NCI-H460 (cell line): ENCODE measurements at places on chromosomes 16 and 17.

GRCh38 chr17:63178530-63178929, 212.5 kb downstream of the TANC2 start:
- DNase-seq = no peak

DNA sequence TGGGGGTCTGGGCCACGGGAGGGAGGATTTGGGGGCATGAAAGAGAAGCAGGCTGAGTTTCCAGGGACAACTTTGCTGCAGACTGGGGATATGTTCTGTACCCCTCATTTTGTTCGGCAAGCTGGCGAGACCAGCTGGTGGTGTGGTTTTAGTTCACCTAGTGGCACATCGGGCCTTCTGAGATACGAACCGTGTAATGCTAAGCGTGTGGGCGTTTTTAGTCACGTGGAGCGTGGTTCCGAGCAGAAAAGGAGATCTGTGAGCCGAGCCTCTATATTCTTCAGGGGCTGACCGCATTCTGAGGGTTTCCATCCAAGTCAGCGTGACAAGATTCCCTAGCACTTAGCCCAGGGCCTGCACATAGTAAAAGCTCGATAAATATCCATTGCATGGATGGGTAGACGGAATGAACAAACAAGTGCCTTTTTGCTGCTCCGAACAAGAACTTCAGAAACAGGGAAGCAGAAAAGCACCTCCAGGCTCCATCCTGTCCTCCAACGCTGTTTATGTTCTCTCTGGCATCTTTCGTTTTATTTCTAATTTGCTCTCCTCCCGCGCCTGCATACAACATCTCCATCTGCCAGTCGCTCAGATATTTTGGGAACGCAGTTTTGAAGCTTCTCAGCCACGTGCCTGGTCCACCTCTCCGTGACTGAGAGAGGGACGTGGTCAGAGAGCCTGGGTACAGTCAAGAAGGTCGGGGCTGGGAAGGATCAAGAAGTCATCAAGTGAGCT, 5.8 kb downstream of the SYT17 start:
- no peak for DNase-seq

- DNase-seq = no peak
Measured at GRCh38 chr16:4580250-4580649, 24.1 kb downstream of the C16orf96 start.

DNA sequence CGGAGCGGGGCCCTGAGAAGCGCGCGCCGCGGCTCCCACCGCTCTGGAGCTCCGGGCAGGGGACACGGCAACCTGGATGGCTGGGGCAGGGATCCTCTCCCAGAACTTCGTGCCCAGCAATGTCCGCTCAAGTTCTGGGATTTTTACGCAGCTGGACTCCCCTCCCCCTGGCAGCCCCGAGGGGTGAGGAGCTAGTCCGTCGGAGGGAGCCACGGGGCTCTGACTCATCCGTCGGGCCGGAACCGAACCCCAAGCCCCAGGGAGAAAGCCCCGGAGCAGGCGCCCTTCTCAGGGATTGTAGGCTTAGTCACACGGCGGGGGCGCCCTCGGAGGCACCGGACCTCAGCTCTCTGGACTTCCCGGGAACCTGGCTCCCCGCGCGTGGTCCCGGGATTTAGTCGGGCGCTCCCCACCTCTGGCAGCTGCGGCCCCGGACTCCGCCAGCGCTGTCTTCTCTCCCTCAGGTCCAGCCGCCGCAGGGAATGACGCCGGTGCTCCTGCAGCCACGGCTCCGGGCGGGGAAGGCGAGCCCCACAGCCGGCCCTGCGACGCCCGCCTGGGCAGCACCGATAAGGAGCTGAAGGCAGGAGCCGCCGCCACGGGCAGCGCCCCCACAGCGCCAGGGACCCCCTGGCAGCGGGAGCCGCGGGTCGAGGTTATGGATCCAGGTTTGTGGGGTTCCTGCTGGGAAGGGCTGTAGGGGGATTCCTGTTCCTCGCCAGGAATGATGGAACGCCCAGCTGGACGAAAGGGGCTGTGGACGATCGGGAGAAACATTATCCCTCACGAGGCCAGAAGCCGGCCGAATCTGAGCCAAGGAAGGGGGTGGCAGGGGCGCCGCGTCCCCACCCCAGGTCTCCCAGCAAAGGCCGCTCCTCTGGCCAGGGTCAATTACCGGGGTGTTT, 830 bp downstream of the SPHK1 start:
- DNase-seq = peak; percentile 34

GRCh38 chr17:61567045-61567802, 23.8 kb downstream of the NACA2 start:
- DNase-seq = no peak

DNA sequence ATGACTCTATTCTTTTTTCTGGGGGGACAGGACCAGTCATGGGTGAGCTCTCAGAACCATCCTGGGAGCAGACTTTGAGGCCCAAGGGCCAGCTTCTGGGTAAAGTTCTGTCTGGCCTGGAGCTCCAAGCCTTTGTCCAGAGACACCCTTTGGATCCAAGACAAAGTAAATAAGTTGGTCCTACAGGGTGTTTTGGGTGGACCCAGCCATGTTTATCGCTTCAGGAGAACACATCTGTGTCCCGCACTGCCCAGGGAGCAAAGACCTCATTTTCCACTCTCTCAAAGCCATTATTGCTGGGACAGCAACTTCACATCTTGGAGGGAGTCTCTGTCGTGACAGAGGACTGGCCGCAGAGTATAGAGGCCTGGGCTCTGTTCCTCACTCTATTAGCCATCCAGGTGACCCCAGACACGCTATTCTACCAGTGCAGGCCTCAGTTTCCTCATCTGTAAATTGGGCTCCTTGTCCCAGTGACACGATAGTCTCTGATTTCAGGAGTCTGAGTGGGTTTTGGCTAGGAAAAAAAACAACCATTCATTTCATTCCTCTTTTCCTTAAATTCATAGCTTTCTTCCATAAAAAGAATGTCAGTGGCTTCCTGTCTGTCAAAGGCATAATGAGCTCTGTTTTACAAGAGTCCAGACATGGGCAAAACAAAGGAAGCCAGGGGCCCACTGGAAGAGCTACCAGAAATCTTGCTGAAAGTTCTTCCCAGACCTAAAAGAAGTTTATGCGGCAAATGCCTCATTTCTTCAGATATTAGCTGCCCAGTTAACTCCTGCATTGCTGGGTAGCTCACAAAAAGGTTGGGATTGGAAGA, 62.4 kb downstream of the PECAM1 start:
- DNase-seq = no peak

DNA sequence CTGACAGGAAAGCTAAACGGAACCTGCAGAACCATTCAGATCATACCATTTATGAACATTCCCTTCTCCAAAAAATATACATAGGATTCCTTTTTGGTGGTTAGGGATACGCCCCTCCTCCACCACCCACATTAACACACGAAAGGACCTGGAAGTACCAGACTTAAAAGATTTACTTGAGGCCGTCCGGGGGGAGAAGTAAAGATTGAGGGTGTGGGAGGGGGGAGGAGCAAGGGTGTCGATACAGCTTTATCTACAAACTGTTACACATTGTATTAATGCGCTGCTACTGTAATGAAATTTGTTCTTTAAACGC, 537 bp downstream of the PALB2 start:
- no peak for DNase-seq

DNA sequence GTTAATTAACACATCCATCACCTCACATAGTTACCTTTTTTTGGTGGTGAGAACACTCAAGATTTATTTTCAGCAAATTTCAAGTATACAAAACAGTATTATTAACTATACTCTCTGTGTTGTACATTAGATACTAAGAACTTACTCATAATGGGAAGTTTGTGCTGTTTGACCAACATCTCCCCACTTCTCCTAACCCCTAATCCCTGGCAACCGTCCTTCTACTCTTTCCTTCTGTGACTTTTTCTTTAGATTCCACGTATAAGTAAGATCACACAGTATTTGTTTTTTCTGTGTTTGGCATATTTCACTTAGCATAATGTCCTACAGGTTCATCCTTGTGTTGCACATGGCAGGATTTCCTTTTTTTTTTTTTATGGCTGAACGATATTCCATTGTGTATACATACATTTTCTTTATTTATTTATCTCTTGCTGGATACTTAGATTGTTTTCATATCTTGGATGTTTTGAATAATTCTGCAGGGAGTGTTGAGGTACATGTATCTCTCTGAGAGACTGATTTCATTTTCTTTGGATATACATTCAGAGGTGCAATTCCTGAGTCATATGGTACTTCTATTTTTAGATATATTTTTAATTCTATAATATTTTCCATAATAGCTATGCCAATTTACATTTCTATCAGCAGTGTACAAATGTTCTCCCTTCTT, 19.0 kb downstream of the PPM1D start:
- DNase-seq = no peak

- DNase-seq = no peak
Measured at GRCh38 chr16:3842994-3843393, 37.5 kb downstream of the CREBBP start.

DNA sequence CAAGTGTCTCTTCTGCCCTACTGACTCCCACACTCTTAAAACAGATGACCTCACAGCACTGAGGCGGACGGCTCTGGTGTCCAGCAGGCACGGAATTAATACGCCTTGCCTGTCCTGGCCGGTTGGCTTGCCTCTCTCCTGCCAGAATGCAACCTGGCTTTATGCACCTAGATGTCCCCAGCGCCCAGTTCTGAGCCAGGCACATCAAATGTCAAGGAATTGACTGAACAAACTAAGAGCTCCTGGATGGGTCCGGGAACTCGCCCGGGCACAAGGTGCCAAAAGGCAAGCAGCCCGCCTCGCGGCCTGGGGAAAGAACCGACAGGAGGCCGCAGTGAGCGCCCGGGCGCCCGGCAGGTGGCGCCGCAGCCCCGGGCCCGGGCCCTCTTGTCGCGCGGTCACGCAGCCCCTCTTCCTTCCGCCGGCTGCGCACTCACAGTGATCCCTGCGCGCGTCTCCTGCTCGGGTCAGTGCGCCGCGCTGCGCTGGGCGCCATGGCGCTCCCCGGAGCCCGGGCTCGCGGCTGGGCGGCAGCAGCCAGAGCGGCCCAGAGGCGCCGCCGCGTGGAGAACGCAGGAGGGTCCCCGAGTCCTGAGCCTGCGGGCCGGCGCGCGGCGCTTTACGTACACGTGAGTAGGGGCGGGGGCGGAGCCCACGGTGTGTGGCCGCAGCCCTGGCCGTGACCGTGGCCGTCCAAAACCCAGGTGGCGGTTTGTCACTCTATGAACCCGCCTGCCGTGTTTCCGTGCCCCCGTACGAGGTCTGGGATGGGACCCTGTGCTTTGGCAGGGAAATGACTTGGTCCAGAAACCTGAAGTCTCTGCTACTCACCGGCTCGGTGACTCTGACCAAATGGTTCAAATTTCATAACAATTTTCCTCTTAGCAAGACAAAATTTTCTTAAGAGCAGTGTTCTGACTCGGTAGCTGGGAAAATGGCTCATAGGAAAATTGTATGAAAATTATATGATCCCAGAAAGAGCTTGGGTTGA, at the start of gene RSAD1:
RSAD1 (plus strand) TSS at position 470 of the 991 bp plus-strand sequence; CDS start at position 495, 25 bp downstream.
- DNase-seq = peak; percentile 86

- no peak for DNase-seq
Measured at GRCh38 chr17:78806451-78806850, 24.4 kb upstream of the CYTH1 start.

DNA sequence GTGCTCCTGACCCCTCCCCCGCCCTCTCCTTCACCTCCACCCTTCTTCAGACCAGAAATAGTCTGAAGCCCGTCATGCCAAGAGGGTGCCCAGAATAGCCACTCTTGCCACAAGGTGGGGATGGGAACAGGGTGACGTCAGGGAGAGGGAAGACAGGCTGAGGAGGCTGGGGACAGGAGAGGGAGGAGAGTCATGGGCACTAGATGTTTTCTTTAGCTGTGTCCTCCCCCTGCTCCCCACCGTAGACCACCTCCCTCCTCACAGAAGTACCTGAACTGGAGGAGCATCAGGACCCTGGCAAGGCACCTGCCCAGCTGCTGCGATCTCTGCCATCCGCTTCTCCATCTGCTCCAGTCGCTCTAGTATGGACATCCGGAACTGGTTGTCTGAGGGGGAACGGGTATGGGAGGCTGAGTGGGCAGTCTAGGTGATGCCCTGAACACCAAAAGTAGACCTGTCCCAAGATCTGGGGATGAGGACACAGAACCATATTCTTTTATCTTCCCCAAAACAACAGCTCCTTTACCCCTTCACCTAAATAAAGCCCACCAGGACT, 6.6 kb upstream of the SPAG7 start:
- no peak for DNase-seq

DNA sequence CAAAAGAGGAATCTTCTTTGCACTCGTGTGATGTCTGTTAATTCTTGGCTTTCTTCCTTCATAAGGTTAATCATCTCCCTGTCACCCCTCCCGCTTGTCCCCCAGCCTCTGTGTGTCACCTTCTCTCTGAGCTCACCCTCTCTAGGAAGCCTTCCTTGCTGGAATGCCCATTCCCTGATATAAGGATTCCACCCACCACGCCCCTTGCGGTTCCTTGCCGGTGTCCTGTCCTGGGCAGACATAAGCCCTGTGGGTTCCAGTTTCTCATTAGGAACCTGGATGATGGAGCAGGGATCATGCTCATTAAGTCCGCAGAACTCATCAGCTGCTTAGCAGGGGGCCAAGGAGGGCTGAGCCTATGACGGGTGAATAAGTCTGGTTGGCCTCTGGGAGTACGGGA, 559.3 kb downstream of the MAF start:
- no peak for DNase-seq

GRCh38 chr17:1521086-1521640, 4.8 kb upstream of the INPP5K start:
- no peak for DNase-seq
